ENCODE measurements at places on chromosomes 12 and 14.
A peak's percentile ranks its signal among the peaks of the same experiment; 100 is the strongest.

DNA sequence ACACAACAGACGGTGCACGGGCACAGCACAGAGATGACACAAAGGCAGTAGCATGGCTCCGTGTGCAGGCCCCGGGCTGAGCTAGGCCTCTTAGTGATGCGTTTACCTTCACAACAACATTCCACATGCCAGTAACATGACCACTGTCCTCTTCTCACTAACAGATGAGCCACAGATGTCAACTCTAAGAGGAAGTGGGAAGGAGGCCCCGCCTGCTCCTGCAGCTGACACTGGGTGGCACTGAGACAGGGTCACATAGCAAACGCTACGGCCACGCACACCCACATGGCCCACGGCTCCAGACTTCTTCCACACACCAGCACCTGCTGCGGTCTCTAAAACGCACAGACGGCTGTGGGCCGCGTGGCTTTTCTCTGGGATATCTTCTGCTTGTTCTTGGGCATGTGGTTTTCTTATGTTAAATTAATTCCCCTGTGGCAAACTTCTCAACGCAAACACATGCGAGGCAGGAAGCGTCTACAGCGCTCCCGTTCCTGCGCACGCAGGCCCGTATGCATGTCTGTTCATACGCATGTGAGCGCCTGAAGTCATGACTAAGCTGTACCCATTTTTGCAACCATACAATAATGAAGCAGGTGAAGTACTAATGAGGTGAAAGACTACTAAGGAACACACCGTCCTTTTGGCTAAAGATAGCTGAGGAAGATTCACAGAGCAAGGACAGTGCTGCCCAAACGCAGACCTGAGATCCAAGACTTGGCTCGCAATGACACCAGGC lies 26.8 kb downstream of the AMN start:
- no peak for DNase-seq

- DNase-seq: no peak
Measured at GRCh38 chr14:21912367-21912766, 238.7 kb upstream of the OR4E1 start.

GRCh38 chr14:34007902-34008301 lies 57.0 kb upstream of the EGLN3 start:
- no peak for DNase-seq

DNA sequence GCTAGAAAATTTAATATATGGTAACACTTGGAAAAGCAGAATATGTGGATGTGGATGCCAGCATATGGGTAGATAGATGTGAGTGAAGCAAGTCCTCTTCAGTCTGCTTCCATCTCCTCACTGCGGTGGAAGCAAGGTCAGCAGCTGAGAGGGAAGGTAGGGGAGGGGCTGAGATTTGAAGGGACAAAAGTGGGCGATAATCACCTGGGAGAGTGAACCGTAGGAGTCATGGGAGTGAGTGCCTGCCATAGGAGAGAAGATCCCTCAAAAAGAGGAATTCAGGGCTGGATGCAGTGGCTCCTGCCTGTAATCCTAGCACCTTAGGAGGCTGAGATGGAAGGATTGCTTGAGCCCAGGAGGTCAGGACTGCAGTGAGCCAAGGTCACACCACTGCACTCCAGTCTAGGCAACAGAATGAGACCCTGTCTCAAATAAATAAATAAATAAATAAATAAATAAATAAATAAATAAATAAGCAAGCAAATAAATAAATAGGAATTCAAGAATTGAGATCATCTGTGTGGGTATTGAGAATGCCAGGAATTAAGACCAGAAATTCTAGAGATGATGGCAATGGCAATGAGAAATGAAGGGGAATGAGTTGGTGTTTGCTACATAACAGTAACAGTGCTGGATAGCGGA lies 123.4 kb downstream of the BICD1 start:
- DNase-seq: no peak

- DNase-seq: no peak
Measured at GRCh38 chr12:49674318-49674981, 32.8 kb downstream of the FMNL3 start.

DNA sequence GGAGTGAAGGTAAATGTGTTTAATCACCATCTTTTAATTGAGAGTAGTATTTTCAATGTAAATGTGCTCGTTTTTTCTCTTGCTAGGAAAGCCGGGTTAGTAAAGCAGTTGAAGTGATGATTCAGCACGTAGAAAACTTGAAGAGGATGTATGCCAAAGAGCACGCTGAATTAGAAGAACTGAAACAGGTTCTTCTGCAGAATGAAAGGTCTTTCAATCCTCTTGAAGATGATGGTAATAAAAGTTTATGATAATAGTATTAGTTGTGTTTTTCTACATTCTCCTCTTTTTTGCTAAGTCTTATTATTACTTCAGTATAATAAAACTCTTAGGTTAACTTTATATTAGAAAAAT lies 93.9 kb downstream of the DNAI7 start:
- no peak for DNase-seq

DNA sequence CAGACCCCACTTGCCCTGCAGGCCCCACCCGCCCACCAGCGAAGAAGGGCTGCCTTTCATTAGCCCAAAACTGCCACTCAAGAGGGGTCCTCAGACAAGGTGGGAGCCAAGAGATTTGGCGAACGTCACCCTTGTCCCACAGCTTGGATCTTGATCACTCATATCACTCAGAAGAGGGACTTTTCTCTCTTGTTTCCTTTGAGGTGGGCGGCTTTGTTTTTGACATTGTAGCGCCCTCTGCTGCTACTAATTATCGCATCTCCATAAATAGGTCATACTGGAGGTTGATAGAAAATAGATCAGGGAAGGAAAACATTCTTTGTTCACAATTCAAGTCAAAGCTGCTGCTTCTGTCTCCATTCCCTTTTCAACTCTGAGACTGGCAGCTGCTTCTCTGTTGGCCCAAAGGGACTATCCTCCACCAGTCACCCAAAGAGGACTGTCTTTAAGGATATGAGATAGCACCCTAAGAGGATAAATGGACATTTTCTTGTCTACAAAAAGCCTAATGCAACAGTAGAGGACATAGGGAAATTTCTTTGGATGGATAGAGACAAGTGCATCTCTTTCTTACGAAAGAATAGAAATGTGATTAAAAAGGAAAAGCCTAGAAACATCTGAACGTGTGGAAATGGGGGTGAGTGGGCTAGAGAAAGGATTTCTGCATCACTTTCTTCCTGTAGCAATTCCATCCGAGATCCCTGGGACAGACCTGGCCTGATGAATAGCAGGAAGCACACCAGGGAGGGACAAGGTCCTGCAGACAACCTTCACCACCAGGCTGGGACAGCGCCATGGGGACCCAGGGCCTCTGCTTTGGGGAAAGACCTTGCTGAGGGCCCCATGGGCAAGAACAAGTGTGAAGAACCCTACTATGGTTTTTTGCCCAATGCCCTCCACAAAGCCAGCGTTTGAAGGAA lies 115.8 kb downstream of the DAD1 start:
- no peak for DNase-seq

DNA sequence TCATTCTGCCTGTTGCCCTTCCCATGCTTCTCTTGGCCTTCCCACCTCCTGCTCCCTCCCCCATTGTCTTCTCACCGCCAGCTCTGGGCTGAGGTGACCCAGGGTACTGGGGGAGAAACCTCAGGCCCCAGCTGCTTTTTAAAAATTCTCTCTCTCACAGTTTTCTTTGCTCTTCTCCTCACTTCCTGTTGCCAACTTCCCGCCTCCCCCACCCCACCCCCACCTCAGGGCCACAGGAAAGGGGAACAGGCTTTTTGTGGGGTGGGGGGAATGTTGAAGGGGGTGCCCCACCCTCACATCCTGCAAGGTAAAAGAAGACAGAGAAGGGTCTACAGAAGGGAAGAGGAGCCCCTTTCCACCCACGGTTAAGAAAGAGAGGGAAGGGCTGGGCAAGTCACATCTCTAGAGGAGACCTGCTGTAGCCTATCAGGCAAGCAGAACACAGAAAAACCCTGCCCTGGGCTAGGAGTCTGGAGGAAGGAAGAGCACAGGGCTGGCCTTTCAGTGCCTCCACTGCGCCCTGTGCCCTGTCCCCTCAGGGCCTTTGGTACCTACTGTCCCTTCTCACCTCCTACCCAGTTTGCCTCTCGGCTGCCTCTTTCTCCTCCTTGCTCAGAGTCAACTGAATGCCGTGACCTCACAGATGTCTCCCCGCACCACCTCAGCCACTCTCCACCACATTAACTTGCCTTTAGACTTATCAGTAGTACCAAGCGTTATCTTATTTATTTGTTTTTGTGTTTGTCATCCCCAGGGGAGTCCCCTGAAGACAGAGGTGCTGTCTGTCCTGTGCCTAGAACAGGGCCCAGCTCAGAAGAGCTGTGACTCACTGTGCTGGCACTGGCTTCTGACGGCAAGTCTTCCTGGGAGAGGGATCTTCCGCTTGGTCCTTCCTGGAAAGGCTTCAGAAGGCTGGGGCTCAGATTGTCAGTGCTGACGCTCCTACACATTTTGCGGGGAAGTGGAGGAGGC lies 1.7 kb downstream of the ARHGAP9 start:
- DNase-seq: no peak

DNA sequence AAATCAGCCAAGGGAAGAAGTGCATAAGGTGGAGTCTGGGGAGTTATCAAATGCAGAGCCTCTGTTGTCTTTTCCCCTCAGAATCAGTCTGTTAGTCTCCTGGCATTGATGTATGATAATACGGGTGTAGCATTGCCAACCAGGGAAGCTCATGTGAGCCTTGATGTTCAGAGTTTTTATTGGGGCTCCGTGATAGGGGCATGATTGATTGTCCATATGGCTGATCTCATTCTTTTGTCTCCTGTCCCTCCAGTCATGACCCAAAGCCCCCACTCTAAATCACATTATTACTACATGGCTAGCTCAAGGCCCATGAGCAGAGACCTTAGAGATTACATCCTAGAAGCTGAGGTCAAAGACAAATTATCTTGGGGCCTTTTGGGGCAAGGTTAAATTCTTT lies 140.9 kb downstream of the NUBPL start:
- no peak for DNase-seq

GRCh38 chr12:87794854-87795253 lies 234.3 kb downstream of the C12orf50 start:
- no peak for DNase-seq

- DNase-seq: no peak
Measured at GRCh38 chr14:95609398-95609990, 74.6 kb downstream of the GLRX5 start.

- DNase-seq: peak; percentile 23
Measured at GRCh38 chr12:5927732-5928516, 17.1 kb downstream of the ANO2 start.
